Temporal lobe (tissue), 4 donors: ENCODE measurements at places on chromosomes 5 and 9. TPM values are rescaled to one million over a fixed set of nuclear protein-coding genes. Genes with fewer than 3 reads are reported as not detected.

Gene LCNL1
- 0.74 TPM for total RNA-seq

Gene LCN9
- not detected for total RNA-seq

Gene PHYKPL
- 10.8 TPM for total RNA-seq

Gene FOXD4L6
- total RNA-seq, result not detected

Gene PAEP
- not detected for total RNA-seq

Gene DMGDH
- 2.0 TPM for total RNA-seq
